ENCODE measurements at places on chromosomes 7 and 10.
A peak's percentile ranks its signal among the peaks of the same experiment; 100 is the strongest.

DNA sequence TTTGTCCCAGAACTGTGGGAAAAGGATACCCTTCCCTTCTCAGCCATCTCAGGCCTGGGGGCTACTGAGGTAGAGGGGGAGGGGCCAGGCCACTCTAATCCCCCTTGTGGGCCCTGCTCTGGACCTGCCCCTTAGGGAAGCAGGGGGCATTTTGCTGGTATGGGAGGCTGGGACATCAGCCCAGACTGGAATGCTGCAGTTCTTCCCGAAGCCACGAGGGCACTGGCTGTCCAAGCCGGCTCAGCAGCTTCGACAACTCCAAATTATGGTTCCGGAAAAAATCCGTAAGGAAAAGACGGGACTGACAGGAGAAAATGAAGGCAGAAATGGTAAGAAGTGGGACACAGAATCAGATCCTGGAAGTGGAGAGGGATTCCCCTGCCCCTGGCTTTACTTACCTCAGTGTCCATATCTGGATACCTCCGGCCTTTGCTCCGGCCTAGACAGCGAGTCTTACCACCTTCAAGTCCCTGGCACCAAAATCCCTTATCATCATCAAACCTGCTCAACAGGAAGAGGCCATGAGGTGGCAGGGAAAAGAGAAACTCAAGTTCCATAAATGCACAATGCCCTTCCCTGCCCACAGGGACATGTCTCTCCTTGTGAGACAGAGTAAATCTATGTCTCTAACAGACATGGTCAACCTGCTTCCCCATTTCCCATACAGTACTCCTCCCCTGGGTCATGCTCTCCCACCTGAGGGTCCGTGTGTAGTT, 9.0 kb downstream of the NDST2 start:
- no peak for DNase-seq

- DNase-seq: no peak
Observed at GRCh38 chr10:119517235-119518141, 25.0 kb downstream of the RGS10 start.

GRCh38 chr10:17123961-17124360, 5.7 kb downstream of the CUBN start:
- no peak for DNase-seq

GRCh38 chr7:144903201-144903600, 67.3 kb upstream of the TPK1 start:
- no peak for DNase-seq

- no peak for DNase-seq
Observed at GRCh38 chr7:86961686-86962085, 97.8 kb downstream of the ELAPOR2 start.

GRCh38 chr7:120988591-120989256, at the start of gene CPED1:
TSS of gene CPED1 (plus strand) at chr7:120988711. CDS start at chr7:120989622, 911 bp downstream.
- peak; percentile 56 for DNase-seq

DNA sequence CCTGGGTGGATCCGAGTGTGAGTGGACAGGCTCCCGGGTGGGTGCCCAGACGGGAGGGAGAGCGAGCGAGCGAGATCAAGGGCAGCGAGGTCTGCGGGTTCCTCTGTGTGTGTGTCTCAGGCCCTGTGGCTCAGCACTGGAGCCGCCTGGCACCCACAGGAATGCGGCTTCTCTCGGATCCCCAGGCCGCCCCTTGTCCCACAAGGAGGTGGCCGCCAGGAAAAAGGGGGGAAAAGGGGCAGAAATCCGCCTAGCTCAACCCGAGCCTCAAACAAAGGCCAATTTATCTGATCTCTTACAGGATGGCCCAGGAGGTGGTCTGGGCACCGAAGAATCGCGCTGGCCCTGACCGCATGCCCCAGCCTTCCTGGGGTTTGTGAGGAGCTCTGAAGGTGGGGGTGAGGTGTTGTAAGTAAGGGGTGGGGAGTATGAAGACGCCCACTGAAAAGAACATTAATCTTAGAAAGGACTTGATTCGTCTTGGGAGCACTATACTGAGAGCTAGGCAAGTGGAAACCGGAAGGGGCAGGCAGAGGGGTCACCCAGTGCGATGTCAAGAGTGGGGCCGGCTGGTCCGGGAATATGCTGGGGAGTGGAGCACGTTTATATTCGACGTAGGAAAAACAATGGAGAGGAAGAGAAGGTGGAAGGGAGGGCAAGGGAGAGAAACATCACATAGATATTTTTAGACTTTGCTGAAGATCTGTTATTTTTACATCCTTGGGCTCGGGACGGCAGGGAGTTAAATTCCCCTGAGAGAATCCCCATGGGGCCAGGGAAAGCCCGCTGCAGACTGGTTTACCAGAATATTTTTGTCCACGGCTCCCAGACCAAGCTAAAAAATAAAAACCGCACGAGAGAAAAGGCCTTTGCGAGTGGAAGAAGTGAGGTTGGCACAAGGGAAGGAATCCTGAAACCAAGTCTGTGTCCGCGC, 7.2 kb downstream of the DLX5 start:
- DNase-seq: no peak

GRCh38 chr10:28765641-28766040, 88.3 kb downstream of the BAMBI start:
- DNase-seq: no peak

DNA sequence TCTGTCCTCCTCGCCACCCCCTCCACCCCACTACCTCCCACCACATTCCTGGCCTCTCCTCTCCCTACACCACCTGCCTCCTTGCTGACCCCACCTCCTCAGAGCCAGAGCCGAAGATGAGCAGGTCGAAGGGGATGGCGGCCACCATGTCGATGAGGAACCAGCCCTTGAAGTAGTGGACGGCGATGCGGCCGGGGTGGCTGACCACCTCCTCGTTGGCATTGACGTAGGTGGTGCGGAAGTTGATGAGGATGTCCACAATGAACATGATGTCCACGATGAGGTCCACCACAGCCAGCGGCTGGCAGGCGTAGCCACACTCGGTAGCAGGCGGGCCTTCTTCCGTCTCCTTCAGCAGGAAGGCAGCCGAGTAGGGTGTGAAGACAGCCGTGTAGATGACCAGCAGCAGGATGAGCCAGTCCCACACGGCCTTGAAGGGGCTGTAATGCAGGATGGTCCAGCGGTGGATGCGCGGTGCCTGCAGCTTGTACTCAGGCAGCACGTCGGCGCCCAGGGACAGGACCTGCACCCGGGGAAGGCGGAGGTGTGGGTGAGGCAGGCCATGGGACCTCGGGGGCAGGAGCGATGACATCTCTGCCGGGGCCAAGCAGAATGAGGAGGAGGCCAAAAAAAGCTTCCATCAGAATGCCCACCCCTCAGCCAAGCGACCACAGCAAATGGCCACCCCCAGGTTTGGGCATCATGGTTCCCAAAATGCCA, 25.6 kb downstream of the KCNH2 start:
- DNase-seq: no peak

- no peak for DNase-seq
Observed at GRCh38 chr10:1598393-1599153, 138.8 kb downstream of the ADARB2 start.

GRCh38 chr10:86354761-86355540, 11.6 kb downstream of the GRID1 start:
- DNase-seq: no peak

Data from hematopoietic multipotent progenitor cell treated with erythropoietin and hydrocortisone succinate and interleukin-3 and kit ligand, for 17 days (in vitro differentiated cells).